ENCODE measurements at places on chromosomes 2 and 18.
A peak's percentile ranks its signal among the peaks of the same experiment; 100 is the strongest.

DNA sequence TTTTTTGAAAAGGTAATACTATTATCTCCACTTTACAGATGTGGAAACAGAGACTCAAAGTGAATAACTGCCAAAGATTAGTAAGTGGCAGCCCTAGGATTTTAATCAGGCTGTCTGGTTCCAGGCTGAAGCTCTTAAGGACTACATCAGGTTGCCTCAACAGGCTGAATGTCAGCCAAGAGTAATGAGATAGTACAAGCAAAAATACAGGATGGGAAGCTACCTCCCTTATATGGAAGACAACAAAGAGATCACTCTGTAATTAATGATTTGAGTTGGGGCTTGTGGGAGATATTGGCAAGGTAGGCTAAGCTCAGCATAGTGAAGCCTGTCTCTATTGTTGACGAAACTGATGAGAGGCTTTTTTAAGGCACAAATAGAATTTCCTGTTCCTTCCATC is 323.1 kb downstream of the KCNJ3 start:
- peak; percentile 25 for DNase-seq

GRCh38 chr2:88845772-88846661 is 154.5 kb downstream of the RPIA start:
- DNase-seq: no peak

- no peak for DNase-seq
Measured at GRCh38 chr18:67790527-67790926, 274.0 kb upstream of the DSEL start.

- DNase-seq: no peak
Measured at GRCh38 chr18:4450065-4450658, 4.9 kb downstream of the DLGAP1 start.

DNA sequence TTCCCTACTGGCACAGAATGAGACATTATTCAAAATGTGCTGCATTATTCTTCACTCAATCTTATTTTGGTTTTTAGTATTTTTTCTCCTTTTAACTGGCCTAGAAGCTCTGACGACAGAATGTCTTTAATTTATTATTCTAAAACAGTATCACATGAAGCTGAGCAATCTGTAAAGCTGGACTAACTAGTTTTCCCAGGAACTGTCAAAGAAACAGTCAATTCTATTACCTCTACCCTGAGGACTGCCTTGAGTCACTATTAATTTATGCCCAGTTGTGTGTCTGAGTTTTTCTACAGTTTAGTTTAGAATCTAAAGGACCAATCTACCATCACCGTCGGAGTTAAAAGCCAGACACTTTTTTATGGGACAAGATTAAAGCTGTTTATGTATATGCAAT is 31.6 kb downstream of the MBD2 start:
- DNase-seq: no peak

DNA sequence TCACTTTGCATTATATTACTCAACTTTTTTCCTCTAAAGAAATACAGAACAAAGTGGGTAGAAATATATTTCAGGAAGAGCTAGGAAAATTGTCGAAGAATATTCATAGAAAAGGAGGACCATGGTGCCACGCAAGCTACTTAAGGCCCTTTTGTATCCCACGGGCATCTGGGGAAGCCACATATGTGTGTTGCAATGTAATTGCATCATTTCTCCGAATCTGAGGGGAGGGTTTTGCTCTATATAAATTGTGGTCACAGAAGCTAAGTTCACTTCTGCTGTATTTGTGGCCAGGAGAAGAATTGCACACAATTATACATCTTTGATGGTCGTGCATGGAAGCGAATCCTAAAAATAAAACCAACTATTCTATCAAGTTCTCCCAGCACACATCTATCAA is 360.3 kb downstream of the IRS1 start:
- no peak for DNase-seq

GRCh38 chr2:12050396-12050795 is 304.0 kb downstream of the LPIN1 start:
- no peak for DNase-seq

GRCh38 chr2:20173064-20173463 is 51.9 kb downstream of the SDC1 start:
- DNase-seq: no peak

- no peak for DNase-seq
Measured at GRCh38 chr2:166256896-166257295, 118.8 kb downstream of the SCN9A start.

DNA sequence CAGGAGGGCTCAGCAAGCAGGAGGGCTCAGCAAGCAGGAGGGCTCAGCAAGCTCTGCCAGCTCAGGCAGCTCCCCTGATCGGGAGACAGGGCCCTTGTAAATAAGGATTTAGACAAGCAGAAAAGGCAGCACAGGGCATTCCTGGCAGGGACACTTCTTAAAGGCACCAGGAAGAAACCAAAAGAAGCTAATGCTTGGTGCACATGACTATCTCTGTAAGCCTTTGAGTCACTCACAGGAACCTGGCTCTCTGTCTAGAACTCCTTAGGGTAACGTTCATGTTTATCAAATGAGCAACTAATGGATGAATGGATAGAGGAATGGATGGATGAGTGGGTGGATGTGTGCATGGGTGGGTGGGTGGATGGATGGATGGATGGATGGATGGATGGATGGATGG is 28.4 kb downstream of the TMEM37 start:
- no peak for DNase-seq

GRCh38 chr2:159133797-159134196 is 152.7 kb downstream of the WDSUB1 start:
- no peak for DNase-seq

DNA sequence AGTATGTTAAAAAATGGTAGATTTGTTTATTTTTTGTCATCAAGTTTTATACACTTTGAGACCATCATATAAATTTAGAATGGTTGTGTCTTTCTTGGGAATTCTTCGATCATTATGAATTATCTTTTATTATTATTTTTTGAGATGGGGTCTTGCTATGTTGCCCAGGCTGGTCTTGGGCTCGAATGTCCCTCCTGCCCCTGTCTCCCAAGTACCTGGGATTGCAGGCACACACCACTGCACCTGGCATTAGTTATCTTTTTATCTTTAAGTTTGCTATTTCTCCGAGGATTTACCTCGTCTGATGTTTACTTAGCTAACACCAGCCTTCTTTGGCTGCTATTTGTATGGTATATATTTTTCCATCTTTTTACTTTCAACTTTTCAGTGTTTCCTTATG is 100.0 kb downstream of the BIRC6 start:
- no peak for DNase-seq

DNA sequence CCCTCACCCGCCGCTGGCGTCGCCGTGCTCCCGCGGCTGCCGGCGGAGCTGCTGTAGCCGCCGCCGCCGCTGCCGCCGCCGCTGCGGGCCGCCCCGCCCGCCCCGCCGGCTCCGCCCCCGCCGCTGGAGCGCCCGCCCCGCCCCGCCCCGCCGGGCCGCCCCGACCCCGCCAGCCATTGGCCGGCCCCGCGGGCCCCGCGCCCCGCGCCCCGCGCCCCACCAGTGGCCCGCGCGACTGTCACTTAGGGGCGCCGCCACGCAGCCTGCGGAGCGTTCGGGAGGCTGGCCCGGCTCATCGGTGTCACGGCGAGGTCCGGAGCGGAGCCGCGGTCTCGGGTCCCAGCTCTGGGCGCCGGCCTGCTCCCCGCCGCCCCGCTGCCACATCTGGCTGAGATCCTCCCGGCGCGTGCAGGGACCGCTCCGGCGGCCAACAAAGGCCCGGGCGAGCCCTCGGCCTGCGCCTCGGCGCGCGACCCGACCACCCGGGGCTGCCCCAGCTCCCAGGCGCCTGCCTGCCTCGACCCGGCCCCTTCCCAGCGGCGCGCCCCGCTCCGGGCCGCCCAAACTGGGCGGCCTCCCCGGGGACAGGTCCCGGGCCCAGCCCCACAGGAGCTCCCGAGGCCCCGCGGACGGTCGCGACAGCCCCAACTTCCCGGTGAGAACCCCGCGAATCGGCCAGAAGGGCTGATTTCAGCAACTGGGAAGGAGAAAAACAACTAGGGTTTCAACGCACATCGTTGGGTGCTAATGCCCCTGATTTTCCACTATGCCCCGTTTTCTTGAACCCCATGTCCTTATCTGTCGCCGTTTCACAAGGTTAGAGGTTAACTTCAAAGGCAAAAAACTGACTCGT is at the start of gene MGAT4A:
MGAT4A (minus strand) TSS at position 92 of the 853 bp plus-strand sequence. CDS start 4,800 bp downstream, outside the sequence.
- peak; percentile 38 for DNase-seq

GRCh38 chr18:24918257-24918656 is 433.7 kb downstream of the ZNF521 start:
- no peak for DNase-seq

DNA sequence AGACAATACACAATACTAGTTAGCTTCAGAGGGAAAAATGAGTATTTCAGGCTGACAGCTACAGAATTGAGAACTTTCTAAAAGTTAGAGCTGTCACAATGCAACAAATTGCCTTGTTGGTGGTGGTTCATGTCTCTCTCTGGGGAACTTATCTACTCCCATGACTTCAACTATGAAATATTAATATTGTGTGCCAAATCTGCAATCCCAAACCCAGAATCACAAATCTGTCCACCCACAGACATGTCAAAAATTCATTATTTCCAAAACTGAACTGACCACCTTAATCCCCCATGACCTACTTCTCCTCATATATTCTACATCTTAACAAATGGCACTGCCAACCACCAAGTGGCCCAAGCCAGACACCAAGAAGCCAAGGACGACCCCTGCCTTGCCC is 143.5 kb downstream of the TCF4 start:
- DNase-seq: no peak

GRCh38 chr2:217903859-217904613 is 98.8 kb downstream of the TNS1 start:
- peak; percentile 35 for DNase-seq

- DNase-seq: no peak
Measured at GRCh38 chr2:142179686-142180085, 48.9 kb upstream of the LRP1B start.

- no peak for DNase-seq
Measured at GRCh38 chr2:113164215-113164929, 9.4 kb upstream of the PSD4 start.

DNA sequence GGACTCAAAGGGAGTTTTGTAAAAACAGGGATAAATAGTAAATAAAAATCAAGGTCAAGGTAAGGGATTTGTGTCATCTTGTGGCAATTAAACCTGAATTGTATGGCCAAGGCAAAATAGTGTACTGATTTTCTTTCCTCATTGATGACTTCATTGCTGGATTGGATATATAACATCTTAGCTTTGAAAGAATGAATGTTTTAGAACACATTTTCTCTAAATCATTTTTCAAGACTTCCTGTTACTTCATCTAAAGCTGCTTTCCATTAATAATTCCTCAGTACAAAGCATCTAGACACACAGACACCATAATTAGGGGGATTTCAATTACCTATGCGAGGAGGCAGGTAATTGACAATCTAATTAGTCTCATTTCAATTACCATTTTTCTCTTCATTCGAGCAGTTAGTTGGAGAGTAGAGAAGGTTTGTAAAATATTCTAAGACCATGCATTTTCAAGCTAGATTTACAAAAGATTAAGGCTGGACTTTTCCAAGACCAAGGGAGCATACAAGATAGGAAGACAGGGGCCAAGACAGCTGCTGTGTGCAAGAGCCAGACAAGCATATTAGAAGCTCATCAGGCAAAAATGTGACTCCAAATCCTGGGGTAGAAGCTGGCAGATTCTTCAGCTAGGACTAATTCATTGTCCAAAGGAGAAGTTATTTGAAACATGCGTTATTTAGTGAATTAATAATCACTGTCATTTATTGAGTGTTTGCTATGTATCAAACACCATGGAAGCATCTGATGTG is 253.6 kb downstream of the EPHA4 start:
- DNase-seq: no peak

DNA sequence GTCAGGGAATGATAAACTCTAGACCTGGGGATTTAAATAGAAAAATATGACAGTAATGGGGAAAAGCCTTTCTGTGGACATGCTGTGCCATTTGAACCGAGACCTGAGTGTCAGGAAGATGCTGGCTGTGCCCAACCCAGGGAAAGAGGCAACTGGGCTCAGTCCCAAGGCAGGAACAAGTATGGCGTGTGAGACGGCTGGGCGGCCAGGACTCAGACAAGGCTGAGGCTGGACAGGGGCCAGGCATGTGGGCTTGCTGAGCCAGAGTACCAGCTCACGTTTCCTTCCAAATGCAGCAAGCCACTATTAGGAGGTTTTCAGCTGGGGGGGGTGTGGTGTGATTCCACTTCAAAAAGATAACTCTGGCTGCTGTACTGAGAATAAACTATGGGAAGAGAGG is 92.4 kb downstream of the INPP5D start:
- DNase-seq: no peak

GRCh38 chr2:203708846-203709396 is 2.5 kb downstream of the CD28 start:
- DNase-seq: no peak

DNA sequence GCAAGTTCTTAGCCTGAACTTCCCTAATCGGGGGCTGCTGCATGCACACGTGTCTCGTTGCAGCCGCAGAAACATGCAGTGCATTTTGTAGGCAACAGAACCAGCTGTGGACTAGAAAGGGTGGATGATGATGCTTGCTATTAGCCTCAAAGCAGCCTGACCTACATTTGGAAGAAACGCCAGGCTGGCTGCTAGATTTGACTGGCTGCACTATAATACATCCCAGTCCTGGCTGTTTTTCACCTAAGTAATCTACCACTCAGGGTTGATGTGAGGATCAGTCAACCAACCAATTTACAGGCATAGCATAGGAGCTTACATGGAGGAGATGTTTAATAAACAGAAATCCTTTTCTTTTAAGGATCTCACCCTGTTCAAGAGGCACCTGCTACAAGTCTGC is 56.4 kb upstream of the SPP2 start:
- DNase-seq: no peak

- DNase-seq: no peak
Measured at GRCh38 chr2:24521975-24522639, 31.1 kb downstream of the NCOA1 start.

DNA sequence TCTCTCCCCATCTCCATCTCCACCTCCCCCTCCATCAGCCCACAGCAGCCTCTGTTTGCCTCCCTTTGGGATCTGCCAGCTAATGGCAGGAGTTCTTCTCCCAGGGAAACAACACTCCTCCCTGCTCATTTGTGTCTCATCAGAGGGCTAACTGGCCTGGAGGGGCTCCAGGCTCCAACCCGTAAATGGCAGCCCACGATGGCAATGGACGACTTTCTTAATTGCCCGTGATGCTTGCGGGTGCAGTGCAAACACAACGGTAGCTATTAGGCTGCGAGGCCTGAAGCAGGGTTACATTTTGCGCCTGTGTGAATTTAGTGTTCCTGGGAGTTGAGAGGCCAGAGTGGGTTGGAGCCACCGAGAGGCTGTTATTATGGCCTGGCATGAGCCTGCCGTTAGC is 285.1 kb downstream of the TNS1 start:
- DNase-seq: no peak

DNA sequence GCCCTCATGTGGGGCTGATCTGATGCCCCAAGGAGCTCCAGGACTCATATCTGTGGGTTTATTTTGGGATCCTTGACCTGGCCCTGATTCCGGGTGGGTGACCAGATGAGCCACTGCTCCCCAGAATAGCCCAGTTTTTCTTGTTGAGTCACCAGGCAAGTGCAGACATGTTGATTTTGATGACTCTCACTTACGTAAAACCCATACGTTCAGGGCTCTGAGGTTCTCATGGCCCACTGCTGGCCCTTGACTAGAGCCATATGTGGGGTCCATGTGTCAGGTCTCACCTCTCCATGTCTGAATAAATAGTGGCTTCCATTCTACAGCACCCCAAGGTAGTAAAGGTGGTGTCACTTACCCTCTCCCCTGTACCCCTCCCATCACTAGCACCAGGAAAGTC is 41.9 kb downstream of the CDC42EP3 start:
- DNase-seq: no peak

- DNase-seq: no peak
Measured at GRCh38 chr2:104658144-104658835, 195.6 kb upstream of the POU3F3 start.

All from COR-L47 (cell line).